Calu3 (cell line): ENCODE measurements at places on chromosomes 12 and 14. TPM values are rescaled to one million over a fixed set of nuclear protein-coding genes. Genes with fewer than 3 reads are reported as not detected.

- no peaks in the 10 kb centered on the region for H3K27me3 ChIP-seq
- DNase-seq: no peak
- H3K27ac ChIP-seq: peak overlapping the region; percentile 97
- H3K4me1 ChIP-seq: peaks cover 14% of the 10 kb centered on the region
- peak overlapping the region; percentile 60 for H3K4me3 ChIP-seq
- peaks cover 30% of the 10 kb centered on the region for H3K36me3 ChIP-seq
Measured at GRCh38 chr14:75292886-75293285, 14.3 kb downstream of the FOS start.

DNA sequence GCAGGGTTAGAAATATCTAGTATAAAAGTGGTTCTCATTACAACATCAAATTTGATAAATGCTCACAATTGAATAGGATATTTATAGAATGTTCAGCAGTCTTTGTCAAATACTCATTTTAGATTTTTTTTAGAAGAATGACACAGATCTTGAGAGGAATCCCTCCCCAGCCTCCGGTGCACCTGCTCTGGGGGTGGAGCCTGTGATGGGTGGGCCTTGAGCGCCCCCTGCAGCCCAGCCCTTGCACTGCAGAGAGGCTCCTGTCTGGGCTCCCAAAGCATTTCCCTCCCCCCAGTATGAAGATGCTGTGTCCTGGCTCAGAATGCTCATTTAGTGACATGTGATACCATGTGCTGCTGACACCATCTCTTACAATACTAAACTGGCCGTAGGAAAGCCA, 792.3 kb downstream of the TMEM121 start:
- no peak overlapping the region for H3K27ac ChIP-seq
- no peak overlapping the region for H3K4me3 ChIP-seq
- H3K27me3 ChIP-seq: peaks cover 23% of the 10 kb centered on the region
- DNase-seq: no peak
- no peaks in the 10 kb centered on the region for H3K36me3 ChIP-seq
- H3K4me1 ChIP-seq: no peaks in the 10 kb centered on the region

DNA sequence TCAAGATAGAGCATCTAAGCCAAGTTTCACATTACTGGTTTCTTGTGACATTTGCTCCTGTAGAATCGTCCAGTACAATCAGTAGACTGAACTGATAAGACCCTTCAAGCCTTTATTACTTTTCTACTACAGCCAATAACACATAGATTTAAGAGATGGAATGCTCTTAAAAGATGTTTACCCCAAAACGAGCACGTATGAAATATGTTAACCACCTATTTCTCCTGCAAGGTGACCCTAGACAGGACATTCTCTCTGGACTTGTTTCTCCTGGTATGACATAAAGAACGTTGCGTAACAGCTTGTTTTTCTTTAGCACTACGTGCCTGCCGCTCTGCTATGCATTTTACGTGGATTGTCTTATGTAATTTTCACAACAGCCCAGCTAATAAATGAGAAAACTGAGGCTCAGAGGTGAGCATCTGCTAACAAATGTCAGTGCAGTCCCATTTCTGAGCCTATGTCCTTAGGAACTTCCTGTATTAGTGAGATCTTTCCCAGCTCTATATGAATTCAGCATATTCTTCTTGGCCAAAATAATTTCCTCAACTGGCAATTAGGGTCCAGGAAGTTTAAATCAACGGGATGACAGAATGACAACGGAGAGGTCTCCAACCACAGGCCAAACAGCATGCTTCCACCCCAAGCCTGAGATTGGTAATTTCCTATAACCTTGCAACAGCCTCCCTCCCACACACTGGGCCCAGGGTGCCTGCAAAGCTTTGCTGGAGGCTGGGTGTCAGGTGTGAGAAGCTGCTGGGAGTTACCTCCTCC, 3.7 kb downstream of the NFKBIA start:
- peaks cover 76% of the 10 kb centered on the region for H3K36me3 ChIP-seq
- no peak for DNase-seq
- peaks cover 41% of the 10 kb centered on the region for H3K4me1 ChIP-seq
- no peaks in the 10 kb centered on the region for H3K27me3 ChIP-seq

DNA sequence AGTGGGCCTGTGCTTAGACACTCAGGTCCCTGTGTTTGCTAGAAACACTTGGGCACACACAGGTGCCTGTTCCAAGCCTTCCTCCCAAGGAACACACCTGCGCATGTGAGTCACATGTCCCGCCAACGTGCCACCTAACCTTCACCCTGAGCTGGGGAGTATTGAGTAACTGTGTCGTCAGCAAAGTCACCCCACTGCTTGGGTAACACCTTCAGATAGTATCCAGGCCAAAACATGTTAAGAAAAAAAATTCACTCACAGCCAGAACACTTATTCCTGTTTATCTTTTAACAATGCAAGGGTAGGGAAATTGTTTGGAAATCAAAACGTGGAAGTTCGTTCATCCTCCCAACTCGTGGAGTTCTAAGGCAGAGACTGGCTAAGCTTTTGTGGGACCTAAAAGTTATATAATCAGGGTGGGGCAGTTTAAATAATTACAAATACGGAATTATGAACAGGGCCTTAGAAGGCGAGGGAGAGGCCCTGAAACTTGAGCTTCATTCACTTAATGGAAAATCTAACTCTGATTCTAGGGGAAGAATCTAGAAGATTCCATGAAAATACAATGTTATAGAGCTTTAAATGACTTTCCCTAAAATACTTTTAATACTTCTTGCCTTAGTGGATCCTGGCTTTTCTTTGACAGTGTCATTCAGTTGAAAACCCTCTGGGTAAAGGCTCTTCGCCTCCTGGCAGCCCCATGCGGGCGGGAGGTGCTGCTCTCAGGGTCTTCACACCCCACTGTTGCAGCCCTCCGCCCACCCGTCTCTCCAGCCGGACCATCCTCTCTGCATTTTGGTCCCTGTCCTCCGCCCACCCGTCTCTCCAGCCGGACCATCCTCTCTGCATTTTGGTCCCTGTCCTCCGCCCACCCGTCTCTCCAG, 30.3 kb upstream of the ADIPOR2 start:
- H3K4me1 ChIP-seq: peaks cover 22% of the 10 kb centered on the region
- H3K27me3 ChIP-seq: no peaks in the 10 kb centered on the region
- H3K27ac ChIP-seq: peak overlapping the region; percentile 98
- DNase-seq: peak; percentile 80
- peaks cover 27% of the 10 kb centered on the region for H3K36me3 ChIP-seq

- no peak for DNase-seq
- peaks cover 4% of the 10 kb centered on the region for H3K36me3 ChIP-seq
- no peaks in the 10 kb centered on the region for H3K4me1 ChIP-seq
- H3K27me3 ChIP-seq: peaks cover 16% of the 10 kb centered on the region
Measured at GRCh38 chr12:450438-450837, 9.3 kb upstream of the B4GALNT3 start.

The C2CD5 gene
- total RNA-seq: 28.8 and 29.5 TPM in 2 replicates

The KCTD10 gene
- 56.7 and 59.0 TPM in 2 replicates for total RNA-seq

- no peaks in the 10 kb centered on the region for H3K36me3 ChIP-seq
- H3K27ac ChIP-seq: no peak overlapping the region
- no peak for DNase-seq
- peaks cover 12% of the 10 kb centered on the region for H3K4me1 ChIP-seq
- H3K4me3 ChIP-seq: no peak overlapping the region
Measured at GRCh38 chr12:110590806-110591326, 7.7 kb upstream of the PPTC7 start.

DNA sequence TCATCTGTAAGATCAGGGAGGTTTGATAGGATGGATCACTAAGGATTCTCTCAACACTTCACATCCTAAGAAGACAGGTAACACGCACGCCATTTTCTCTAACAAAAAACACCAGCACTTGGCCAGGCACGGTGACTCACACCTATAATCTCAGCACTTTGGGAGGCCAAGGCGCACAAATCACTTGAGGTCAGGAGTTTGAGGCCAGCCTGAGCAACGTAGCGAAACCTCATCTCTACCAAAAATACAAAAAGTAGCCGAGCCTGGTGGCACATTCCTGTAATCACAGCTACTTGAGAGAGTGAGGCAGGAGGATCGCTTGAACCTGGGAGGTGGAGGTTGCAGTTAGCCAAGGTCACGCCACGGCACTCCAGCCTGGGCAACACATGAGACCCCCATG, 10.5 kb upstream of the CDK2AP1 start:
- peaks cover 4% of the 10 kb centered on the region for H3K36me3 ChIP-seq
- no peaks in the 10 kb centered on the region for H3K27me3 ChIP-seq
- H3K4me1 ChIP-seq: no peaks in the 10 kb centered on the region
- no peak for DNase-seq

DNA sequence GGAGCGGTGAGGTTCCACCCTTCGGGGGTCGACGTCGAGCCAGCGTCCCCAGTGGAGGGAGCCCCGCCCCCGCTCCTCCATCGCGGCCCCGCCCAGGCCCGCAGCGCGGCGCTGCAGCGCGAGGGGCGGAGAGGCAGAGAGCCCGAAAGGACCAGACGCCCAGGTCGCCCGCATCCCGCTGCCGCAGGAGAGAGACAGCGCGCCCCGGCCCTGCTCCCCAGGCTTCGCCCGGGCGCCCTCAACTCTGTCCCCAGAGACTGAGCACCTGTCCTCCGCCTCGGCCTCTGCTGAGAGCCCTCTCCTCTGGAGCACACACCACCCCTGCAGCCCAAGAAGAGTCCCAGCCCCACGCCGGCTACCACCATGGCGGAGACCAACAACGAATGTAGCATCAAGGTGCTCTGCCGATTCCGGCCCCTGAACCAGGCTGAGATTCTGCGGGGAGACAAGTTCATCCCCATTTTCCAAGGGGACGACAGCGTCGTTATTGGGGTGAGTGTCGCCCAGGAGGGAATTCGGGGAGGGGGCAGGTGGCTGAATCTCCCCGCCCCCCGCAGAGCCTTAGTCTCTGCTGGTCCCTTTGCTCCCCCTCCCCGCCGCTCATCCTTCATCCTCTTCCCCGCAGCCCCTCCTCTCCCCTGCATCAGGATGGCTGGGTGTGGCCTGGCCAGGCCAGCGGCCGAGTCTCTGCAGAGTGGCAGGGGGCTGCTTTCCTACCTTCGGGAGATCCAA, at the start of gene KIF5A:
KIF5A (plus strand) TSS at position 136 of the 732 bp plus-strand sequence; CDS start at position 364, 228 bp downstream.
- peaks cover 23% of the 10 kb centered on the region for H3K36me3 ChIP-seq
- no peak for DNase-seq
- no peak within 1 kb of the TSS for H3K4me3 ChIP-seq
- H3K27ac ChIP-seq: no peak within 1 kb of the TSS
- peaks cover 28% of the 10 kb centered on the region for H3K4me1 ChIP-seq

DNA sequence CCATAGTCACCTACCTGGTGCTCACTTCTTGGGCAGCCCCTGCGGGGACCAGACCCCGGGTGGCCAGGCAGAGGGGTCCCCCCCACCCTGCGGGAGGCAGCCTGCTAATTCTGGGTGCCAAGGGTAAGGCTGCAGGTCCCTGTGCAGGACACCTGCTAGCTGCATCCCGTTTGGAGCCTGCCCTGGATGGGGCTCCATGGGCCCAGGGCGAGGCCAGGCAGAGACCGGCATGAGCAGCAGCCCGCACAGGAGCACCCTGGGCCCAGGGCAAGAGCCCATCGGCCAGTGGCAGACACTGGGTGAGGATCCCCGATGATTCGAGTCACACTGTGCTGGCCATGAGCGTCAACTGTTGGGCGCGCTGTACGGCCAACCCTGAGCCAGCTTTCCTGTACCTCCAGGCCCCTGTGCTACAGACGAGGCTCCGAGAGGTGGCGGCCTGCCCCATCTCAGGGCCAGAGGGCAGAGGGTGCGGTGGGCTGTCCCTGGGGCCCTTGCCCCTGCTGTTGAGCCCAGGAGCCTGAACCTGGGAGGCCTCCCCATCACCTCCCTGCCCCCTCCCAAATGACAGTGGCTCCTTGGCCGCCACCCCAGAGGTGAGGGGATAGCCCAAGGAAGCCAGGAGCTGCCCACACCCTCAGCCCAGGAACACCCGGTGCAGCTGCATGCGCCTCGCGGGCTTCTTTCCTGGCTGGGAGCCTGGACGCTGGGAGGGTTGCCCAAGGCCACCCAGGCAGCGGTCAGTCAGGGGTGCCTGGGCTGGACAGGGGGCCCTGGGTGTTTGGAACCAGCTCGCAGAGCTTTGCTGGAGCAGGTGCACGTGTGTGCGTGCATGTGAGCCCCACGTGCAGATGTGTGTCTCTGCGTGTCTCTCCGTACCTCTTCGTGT, 47.7 kb downstream of the CYP46A1 start:
- DNase-seq: no peak
- no peaks in the 10 kb centered on the region for H3K36me3 ChIP-seq
- no peak overlapping the region for H3K4me3 ChIP-seq
- no peak overlapping the region for H3K27ac ChIP-seq
- peaks cover 29% of the 10 kb centered on the region for H3K27me3 ChIP-seq
- H3K4me1 ChIP-seq: peaks cover 13% of the 10 kb centered on the region

The POTEM gene
- total RNA-seq: not detected in 2 replicates

- no peak overlapping the region for H3K4me3 ChIP-seq
- peaks cover 26% of the 10 kb centered on the region for H3K36me3 ChIP-seq
- H3K27ac ChIP-seq: no peak overlapping the region
- no peaks in the 10 kb centered on the region for H3K27me3 ChIP-seq
Measured at GRCh38 chr12:108782971-108783370, 51.7 kb upstream of the CORO1C start.

The OAS3 gene
- 159 and 326 TPM in 2 replicates for total RNA-seq

DNA sequence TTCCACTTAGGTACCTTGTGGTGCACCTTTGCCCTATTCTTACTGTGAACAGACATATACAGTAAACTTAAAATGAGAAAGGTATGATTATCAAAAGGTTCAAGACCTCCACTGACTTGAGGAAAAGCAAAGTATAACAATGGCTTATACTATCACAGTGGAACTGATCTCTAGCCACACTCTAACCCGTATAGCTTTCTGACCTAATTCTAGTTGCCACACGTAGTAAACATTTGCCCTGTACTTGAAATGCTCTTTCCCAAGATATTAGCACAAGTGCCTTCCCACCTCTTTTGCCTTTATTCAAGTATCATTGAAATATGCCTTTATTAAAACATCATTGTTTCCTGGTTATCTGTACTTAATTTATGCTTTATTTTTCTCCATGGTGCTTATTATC, 250.4 kb upstream of the PPFIA2 start:
- DNase-seq: no peak
- no peaks in the 10 kb centered on the region for H3K27me3 ChIP-seq
- no peak overlapping the region for H3K27ac ChIP-seq
- no peak overlapping the region for H3K4me3 ChIP-seq
- H3K4me1 ChIP-seq: peaks cover 8% of the 10 kb centered on the region
